ENCODE measurements at places on chromosomes 2 and 18.

- no peak for DNase-seq
Observed at GRCh38 chr18:26091047-26091630, 726 bp upstream of the SS18 start.

- DNase-seq = no peak
Observed at GRCh38 chr2:217182926-217183325, 323.1 kb upstream of the TNP1 start.

DNA sequence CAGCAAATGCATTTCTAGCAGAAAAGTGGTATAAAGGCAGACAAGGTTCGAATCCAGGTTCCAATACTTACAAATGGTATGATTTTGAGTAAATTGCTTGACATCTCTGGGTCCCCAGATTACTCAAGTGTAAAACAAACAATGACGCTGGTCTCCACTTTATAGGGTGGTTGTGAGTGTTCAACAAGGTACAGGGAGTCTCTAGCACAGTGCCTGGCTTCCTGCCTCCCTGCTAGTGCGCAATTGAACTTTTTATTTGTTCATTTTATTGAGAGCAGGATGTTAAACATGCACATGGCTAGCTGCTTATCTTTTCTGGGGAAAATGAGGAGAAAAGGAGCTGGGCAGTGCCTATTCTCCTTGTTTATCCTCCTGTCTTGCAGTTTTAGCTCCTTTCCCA is 74.9 kb upstream of the MYL1 start:
- DNase-seq = no peak

DNA sequence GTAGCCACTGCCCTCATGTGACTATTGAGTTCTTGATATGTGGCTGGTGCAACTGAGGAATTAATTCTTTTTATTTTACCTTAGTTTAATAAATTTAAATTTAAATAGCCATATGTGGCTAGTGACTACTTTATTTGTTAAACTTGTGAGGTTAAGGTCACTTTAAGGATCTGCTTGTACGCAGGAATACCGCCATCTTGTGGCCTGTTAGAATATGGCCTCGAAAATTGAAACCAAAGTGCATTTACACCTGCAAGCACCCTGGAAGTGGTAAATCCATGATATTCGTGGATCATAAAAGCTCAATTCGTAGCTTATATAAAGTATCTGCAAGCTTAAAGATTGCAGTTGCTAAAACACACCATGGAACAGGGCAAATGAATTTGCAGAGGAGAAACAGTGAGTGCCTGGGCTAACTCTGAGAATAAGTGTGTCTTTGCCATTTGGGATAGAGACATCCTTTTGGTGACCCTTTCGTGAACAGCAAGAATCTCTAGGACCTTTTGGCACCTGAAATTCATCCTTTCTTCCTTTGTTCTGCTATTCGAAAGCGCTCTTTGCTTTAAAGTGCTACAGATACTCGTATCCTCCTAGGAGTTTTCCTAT is 59.9 kb upstream of the REG3A start:
- DNase-seq = no peak

GRCh38 chr2:143132355-143132754 is 3.1 kb downstream of the ARHGAP15 start:
- DNase-seq = no peak
